ENCODE measurements at places on chromosomes 11 and 22.

- peak; percentile 79 for DNase-seq
Measured at GRCh38 chr11:67351275-67352005, 1.9 kb downstream of the POLD4 start.

DNA sequence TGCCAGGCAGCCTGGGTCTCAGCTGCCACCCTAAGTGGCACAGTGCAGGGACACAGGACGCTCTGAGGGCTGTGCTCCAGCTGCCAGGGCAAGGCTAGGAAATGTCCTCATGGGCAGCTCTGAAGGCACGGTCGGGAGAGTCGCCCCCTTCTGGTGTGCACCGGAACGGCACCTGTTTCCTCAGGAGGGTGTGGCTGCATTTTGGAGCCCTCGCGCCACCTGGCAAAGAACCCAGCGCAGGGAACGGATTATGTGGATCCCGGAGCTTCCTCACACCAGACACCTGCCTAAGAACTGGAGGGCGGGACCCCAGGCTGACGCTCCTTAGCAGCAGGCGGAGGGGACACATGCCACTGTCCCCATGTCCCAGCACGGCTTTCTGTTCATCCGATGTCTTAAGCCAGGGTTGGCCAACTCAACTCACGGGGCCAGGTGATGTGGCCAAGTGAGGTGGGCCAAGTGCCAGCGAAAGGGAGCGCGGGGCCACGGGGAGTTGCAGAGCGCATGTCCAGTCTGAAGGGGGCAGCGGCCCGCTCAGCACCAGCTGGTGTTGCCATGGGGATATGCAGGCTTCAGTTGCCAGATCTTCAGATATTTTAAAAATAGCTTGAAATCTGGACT lies 5.1 kb upstream of the SLC22A8 start:
- DNase-seq, result no peak

GRCh38 chr22:37996079-37996478 lies 11.7 kb upstream of the SOX10 start:
- no peak for DNase-seq

GRCh38 chr22:19902245-19902715 lies 39.3 kb upstream of the COMT start:
- DNase-seq, result no peak

DNA sequence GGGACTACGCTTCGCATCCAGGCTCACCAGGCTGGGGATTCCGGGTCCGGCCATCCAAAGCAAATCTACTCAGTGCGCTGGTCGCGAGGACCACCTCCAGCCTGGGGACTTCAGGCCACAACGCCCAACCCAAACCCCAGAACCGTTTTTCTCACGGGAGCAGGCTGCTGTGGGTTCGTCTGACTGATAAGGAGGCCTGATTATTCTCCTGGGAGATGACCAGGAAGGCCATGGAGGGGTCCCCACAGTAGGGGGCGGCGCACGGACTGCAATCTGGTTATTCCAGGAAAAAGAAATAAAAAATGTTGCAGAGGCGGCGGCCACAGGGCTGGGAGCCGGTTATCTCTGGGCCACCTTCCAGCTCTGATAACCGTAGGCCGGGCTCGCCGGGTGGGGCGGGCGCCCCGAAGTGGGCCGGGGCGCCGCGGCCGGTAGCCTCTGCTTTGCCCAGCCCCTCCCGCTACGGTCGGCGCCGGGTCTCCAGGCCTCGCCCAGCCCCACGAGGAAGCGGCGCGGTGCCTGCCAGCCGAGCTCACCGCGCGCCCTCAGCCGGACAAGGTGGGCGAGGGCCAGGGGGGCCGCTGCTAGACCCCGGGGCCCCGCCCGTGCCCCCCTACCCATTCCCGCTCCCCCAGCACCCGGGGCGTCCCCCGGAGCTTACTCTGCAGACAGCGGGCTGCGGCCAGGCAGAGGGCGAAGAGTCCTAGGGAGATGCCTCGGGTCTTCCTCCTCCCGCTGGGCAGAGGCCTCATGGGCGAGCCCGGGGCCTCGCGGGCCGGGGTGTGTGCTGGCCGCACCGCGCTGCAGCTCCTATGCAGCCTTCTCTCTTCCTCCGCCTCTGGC lies 446 bp downstream of the VSTM5 start:
- peak; percentile 33 for DNase-seq

DNA sequence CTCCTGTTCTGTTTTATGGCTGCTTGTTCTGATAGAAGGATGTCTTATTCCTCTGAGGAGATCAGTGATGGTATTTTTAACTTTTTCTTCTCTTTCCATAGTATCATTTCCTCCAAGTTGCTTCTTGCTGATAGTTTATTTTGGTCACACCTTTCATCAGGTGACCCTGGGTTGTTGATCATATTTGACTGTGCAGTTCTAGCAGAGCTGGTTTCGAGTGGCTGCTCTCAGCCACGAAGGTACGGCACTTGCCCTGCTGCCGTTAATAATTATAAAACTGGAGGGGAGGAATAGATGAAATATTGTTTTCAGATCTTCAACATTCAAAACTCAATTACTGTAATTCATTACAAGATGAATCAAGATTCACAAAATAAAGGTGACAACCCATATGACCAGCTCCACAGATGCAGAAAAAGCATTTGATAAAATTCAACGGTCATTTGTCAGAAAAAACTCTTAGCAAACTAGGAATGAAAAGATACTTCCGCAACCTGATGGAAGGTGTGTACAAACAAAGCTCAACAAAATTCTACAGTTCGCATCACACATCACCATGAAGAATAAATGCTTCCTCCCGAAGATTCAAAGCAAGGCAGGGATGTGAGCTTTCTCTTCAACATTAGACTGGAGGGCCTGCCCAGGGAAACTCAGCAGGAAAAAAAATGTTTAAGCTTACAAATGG lies 59.2 kb upstream of the RTL6 start:
- no peak for DNase-seq

GRCh38 chr11:69841859-69842698 lies 22.9 kb upstream of the FGF3 start:
- peak; percentile 16 for DNase-seq

GRCh38 chr11:33695051-33695566 lies 5.5 kb downstream of the C11orf91 start:
- no peak for DNase-seq

- no peak for DNase-seq
Measured at GRCh38 chr22:29308148-29308790, 1.8 kb downstream of the GAS2L1 start.

DNA sequence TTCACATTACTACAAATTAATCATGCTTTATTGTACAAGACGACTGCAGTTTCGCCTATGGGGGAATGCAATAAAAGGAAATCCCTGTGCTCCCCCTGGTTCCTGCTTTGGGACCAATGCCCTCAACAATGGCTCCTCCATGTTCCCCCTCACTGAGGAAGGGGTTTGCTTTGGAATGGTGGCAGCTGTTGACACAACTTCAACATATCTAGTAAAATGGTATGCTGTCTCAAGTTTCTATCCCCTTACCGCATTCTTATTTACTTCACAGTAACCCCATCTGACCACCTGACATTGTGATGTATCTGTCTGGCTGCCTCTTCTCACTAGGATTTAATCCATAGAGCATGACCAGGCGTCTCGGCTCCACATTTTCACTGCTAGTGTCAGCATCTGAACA lies 48.8 kb downstream of the PIWIL3 start:
- DNase-seq, result no peak

DNA sequence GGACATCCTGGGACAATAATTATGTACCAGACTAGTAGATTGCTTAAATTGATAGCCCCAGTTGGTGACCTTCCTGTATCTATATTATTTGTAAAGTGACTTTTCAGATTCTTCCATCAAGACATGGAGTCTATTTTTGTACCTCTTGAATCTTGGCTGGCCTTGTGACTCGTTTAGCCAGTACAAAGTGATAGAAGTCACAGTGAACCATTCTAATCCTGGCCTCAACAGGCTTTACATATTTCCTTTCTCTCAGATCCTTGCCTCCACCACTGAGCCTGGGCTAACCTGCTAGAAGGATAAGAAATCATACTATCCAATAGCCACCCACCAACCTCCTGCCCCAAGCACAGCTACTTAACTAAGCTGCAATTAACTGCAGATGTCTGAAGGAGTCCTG lies 37.5 kb upstream of the SLC6A5 start:
- no peak for DNase-seq

GRCh38 chr11:27551127-27551526 lies 44.6 kb upstream of the LIN7C start:
- DNase-seq, result no peak

- peak; percentile 49 for DNase-seq
Measured at GRCh38 chr11:46513934-46514342, 79.9 kb downstream of the AMBRA1 start.

GRCh38 chr22:42399315-42400271 lies 32.6 kb downstream of the NFAM1 start:
- no peak for DNase-seq

DNA sequence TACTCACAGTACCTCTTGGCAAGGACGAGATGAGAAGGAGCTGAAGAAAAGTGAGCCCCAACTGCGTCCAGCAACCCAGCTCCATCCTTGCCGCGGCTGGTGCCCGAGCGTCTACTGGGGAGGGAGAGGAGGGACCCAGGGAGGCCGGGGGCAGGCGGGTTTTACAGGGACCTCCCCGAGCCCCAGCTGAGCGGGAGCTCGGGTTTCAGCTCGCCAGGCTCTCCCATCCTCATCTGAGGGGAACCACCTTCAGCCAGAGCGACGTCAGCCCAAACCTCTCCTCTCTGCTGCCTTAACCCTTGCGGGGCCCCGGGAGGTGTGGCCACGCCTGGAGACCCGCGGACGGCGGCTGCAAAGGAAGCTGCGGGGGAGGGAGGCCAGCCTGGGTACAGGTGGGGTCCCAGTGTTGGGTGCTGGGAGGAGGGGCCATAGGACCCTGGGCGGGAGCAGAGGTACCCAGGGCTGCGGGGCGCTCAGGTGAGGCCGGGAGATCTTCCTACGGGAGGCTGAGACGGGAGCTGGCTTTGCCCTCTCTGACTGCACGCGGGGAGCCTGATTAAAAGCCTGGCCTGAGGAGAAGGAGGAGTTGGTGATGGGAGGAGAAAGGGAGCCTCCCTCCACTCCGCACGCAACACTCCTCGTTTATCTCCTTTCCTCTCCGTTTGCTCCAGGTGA lies at the start of gene PAMR1:
Gene PAMR1, minus strand, starts transcription at position 116 of the 675 bp plus-strand sequence. Its CDS starts 31 bp downstream, at position 85.
- peak; percentile 82 for DNase-seq

DNA sequence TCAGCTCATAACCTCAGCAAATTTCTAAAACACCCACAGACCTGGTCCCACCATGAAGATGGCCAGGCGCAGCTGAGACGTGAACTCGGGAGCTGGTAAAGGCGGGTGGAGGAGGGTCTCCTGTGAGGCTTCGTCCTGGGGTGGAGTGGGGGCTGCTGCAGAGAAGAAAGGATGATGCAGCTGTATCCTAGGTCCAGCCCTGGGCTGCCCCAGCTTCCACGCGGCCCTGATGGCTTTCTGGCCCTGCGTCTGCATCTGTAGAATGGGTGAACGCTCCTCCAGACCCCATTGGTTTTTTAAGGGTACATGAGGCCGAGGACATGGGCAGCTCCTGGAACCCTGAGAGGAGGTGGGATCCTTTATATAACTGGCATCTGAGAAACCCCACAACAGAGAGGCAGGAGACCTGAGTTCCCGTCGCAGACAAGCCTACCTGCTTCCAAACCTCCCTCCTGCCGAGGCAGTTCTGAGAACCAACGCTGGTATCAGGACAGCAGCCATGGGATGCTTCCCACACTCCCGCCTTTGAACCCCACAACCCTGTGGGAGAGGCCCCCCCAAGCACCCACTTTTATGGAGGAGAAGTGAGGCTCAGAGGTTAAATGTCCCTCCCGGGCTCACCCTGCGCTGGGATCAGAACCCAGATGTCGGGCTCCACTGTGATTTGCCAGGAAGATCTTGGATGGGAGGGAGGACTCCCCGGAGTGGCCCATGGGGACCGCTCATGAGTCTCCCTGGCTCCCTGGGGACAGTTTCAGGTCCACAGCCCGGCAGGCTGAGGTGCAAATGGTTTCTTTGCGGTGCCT lies 55.2 kb upstream of the FGF3 start:
- DNase-seq, result no peak

GRCh38 chr22:50141891-50142363 lies 28.6 kb upstream of the PANX2 start:
- no peak for DNase-seq

GRCh38 chr22:41078931-41079330 lies 13.5 kb upstream of the EP300 start:
- DNase-seq, result no peak

DNA sequence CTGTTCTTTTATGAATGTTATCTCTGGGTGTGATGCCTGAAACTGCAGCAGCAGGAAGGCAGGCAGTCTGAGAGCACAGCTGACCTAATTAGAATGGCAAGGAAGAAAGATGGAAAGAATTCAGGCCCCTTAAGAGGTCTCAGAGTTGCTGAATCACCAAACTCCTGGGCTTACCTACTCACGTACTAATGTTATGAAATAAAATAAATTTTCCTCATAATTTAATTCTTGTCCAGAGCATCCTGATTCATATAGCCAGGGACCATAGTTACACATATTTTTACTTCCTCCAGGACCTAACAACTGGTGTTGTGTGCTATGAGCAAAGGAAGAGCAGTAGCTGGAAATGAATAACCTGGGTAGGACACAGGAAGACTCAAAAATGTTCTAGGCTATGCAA lies 41.9 kb downstream of the SNX19 start:
- no peak for DNase-seq

Data from fibroblast of mammary gland (primary cell).